ACHN (cell line): ENCODE measurements at places on chromosomes 6 and 20.

- DNase-seq, result no peak
Measured at GRCh38 chr6:143562143-143562542, 50.6 kb upstream of the FUCA2 start.

DNA sequence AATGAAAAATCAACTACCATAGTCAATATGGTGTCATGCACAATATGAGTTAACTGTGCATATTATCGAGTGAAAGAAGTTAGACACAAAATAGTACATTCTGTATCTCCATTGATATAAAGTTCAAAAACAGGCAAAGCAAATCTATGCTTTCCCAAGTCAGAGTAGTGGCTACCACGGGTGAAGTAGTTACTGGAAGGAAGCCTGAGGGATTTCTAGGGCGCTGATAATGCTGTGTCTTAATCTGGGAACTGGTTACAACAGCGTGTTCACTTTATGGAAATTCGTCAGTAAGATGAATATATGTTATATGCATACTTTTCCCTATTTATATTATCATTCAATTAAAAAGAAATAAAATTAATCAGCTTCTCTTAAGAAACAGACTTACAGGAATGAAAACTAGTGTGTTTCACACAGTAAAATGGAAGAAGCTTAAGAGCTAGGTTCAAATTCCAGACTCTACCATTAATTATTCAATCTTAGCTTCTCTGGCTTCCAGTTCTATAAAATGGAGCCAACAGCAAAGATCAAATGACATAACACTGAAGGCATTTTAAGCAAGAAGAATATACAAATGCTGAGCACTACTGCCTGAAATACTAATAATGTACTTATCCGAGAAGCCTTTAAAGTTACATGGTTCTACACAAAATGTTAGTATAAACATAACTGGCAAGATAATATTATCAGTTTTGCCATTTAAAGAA is 19.2 kb downstream of the BACH2 start:
- no peak for DNase-seq

- no peak for DNase-seq
Measured at GRCh38 chr20:48574383-48574782, 253.4 kb downstream of the PREX1 start.

GRCh38 chr20:20343932-20344331 is 24.0 kb upstream of the INSM1 start:
- no peak for DNase-seq

DNA sequence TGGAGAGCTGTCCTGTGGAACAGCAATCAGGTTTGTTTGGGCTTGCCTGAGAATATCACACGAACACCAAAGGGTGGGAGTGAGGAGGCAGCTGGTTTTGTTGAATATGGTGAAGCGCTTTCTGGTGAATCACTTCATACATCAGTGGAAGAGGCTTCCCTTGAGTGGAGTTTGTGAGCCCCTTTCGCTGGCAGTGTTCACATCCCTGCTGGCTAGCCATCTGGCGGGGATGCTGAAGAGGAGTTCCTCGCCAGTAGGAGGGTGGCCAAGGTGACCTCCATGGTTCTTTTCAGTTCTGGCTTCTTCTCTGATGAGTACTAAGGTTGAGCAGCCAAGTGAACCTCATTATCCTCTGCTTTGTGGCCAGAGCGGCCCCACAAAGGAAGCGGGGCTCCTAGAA is 37.7 kb upstream of the RNF8 start:
- no peak for DNase-seq

DNA sequence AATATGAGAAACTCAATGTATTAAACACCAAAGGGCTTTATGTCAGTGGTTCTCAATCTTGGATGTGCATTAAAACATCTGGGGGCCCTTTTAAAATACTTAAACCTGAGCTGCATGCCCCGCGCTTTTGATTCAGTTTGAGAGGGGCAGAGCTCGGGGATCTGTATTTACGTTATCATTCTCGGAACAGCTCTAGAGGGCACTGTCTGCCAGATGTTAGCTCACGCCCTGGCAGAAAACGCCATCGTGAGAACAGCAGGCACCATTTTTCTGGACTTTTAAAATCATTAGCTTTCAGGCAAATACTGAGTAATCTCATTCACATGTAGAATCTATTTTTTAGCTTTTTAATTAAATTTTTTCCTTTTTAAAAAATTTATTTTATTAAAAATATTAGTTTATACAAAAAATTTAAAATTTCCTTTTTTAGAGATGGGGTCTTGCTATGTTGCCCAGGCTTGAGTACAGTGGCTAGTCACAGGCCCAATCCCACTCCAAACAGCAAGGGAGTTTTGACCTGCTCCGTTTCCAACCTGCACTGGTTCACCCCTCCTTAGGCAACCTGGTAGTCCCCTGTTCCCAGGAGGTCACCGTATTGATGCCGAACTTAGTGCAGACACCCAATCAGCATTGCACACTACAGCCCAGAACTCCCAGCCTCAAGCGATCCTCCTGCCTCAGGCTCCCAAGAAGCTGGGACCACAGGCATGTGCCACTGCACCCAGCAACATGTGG is 30.0 kb upstream of the ZNF133 start:
- DNase-seq, result no peak
